ENCODE measurements at places on chromosomes 12 and 14.

DNA sequence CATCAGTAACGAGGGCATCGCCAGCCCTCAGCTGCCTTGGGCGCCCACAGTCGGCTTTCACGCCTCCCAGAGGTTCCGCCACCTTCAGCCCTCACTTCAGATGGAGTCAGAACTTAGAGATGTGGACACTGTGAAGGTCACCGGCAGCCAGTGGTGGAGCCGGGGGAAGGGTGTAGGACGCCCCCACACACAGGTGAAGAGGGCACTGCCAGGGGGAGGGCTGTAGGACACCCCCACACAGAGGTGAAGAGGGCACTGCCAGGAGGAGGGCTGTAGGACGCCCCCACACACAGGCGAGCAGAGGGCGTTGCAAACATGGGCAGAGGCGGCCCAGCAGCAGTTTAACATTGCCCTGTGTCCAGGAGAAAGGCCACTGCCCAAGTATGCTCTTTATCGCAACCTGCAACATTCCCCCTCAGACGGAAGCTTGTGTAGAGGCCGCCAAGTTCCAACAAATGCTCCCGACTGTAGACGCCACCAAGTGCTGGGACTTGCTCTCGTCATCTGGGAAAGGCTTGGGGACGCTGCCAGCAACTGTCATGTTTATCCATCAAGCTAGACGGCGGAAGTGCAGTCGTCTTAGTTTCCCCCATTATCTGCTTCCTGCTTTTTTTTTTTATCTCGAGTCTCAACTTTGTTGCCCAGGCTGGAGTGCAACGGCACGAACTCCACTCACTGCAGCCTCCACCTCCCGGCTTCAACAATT, 4.9 kb upstream of the ANKLE2 start:
- DNase-seq: no peak

- DNase-seq: no peak
Measured at GRCh38 chr14:46464341-46464740, 187.2 kb downstream of the RPL10L start.

- no peak for DNase-seq
Measured at GRCh38 chr12:50508970-50509663, 4.3 kb downstream of the DIP2B start.

GRCh38 chr12:97559267-97559666, 96.7 kb downstream of the RMST start:
- no peak for DNase-seq

Data from CD4-positive, alpha-beta T cell treated with Interleukin-17A for 4 hours (primary cell).